ENCODE measurements at places on chromosomes 6 and 20. TPM values are rescaled to one million over a fixed set of nuclear protein-coding genes. Genes with fewer than 3 reads are reported as not detected.

The PNPLA1 gene
- not detected for total RNA-seq

The MANEA gene
- 15.3 TPM for total RNA-seq

The RCAN2 gene
- total RNA-seq = 0.32 TPM

The JAG1 gene
- 98.8 TPM for total RNA-seq

The GNAS-AS1 gene
- total RNA-seq = 0.15 TPM

The BPIFB2 gene
- not detected for total RNA-seq

The IP6K3 gene
- not detected for total RNA-seq

The UBE2V1 gene
- total RNA-seq = 30.2 TPM

The TFAP2C gene
- total RNA-seq = not detected

The TPBG gene
- 6.5 TPM for total RNA-seq

The TRIM40 gene
- not detected for total RNA-seq

The FAM184A gene
- under 0.01 TPM for total RNA-seq

The KIAA1755 gene
- total RNA-seq = 0.30 TPM

The ARHGAP40 gene
- not detected for total RNA-seq

The RSPH4A gene
- total RNA-seq = under 0.01 TPM

The CCR6 gene
- total RNA-seq = not detected

The DPPA5 gene
- not detected for total RNA-seq

The SLC32A1 gene
- not detected for total RNA-seq

The RSPO3 gene
- total RNA-seq = 5.8 TPM

The MOG gene
- total RNA-seq = not detected

The NKX2-4 gene
- total RNA-seq = not detected

The SLC26A8 gene
- total RNA-seq = not detected

The HLA-DQA1 gene
- total RNA-seq = not detected

The GJA10 gene
- not detected for total RNA-seq

All from epithelial cell of umbilical artery (primary cell).